ENCODE measurements at places on chromosomes 2 and 18.

DNA sequence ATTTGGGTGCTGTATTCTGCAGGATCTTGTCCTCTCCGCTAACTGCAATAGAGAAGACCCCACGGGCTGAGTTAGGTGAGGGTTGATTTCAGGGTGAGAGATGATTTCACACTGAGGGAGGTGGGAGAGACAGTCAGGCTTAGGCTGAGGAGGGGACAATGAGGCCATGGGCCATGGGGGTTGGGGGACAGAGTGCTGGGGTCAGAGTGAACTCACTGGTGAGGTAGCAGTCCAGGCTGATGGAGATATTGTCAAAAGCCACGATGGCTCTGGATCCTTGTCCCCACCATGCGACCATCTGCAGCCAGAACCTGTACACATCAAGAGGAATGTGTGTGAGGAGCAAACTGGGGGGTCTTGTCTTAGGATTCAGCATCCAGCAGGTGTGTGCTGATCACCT, 160.0 kb downstream of the CLIP4 start:
- no peak for DNase-seq

- no peak for DNase-seq
Observed at GRCh38 chr2:238875471-238876231, 27.8 kb downstream of the TWIST2 start.

GRCh38 chr2:140797718-140798117, 1333.1 kb downstream of the LRP1B start:
- no peak for DNase-seq

DNA sequence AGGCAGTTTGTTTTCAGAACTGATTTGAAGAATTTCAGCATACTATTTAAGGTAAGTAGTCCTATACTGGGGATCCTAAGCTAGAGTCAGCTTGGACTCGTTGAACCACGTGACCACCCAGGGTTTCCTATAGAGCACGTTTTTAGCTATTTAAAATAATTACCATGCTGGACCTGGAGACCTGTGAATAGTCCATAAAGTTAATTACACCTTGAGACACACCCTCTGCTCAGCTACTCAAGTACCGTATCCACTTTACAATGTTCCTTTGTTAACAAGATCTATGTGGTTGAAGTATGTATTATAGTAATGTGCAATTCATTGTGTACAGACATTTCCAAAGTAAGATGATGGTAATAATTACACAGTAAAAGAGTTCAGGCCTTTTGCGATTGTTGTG, 67.6 kb downstream of the CRIM1 start:
- no peak for DNase-seq

GRCh38 chr2:200761266-200761665, 50.4 kb upstream of the BZW1 start:
- DNase-seq = no peak
